DMS79 treated with DMSO at 0.1 percent for 48 hours (cell line): ENCODE measurements at places on chromosomes 3 and 15.
A peak's percentile ranks its signal among the peaks of the same experiment; 100 is the strongest.

GRCh38 chr15:56342653-56343052 lies 22.6 kb upstream of the TEX9 start:
- DNase-seq, result no peak

DNA sequence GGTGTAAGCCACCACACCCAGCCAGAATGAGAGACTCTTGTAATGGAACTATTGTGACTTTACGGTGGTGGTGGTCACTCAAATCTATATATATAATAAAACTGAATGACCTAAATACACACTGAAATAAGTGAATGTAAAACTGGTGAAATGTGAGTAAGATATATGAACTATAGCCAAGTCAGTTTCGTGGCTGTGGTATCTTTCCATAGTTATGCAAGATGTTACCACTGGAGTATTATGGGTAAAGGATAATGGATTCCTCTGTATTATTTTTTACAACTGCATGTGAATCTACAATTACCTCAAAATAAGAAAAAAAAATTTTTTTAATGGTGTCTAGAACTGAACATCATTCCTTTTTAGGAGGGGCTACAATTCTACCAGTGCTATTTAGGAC lies 21.9 kb downstream of the PIK3CB start:
- no peak for DNase-seq

GRCh38 chr3:34504775-34505174 lies 706.3 kb downstream of the PDCD6IP start:
- DNase-seq, result no peak

- DNase-seq, result no peak
Measured at GRCh38 chr15:91400481-91400880, 300.4 kb downstream of the SV2B start.

- DNase-seq, result no peak
Measured at GRCh38 chr15:88904257-88904623, 8.9 kb upstream of the HAPLN3 start.

GRCh38 chr3:102400142-102400541 lies 34.7 kb upstream of the ZPLD1 start:
- no peak for DNase-seq

GRCh38 chr3:195040773-195041520 lies 230.0 kb downstream of the XXYLT1 start:
- DNase-seq, result no peak

GRCh38 chr3:43071313-43071893 lies 34.5 kb downstream of the POMGNT2 start:
- no peak for DNase-seq

- DNase-seq, result no peak
Measured at GRCh38 chr3:28467414-28467813, 118.8 kb upstream of the AZI2 start.

DNA sequence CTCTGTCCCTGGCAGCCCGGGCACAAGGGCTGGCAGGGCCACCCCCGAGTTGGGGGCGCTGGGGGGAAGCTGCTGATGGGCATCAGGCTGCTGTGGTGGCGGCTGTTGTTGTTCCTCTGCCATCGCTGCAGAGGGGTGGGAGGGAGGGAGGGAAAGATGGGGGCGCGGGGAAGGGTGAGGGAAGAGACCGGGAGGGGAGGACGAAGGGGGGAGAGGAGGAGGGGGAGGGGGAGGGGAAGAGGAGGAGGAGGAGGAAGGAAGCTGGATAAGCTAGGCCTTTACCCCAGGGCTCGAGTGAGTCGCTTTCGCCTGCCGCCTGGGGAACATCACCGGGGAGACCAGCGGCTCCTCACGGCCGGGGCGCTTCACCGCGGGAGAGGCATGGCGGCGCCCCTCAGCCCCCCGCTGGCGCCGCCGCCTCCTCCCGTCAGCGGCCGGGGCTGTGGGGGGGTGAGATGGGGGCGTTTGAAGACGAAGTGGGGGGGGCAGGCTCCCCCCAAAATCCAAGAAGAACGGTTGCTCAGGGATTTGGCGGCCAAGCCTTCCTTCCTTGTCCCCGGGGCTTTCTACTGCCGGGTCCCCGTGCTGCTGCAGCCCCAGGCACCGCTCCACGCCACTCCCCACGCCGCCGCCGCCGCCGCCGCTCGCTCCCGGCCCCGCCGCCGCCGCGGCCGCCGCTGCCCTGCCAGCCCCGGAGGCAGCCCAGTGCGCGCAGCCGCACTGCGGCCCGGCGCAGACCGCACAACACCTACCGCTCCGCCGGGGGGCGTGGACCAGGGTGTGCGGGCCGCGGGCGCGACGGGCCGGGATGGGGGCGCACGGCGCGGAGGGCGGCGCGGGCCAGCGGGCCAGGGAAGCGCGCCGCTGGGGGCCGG lies at the start of gene RFX7:
Gene RFX7 (minus strand): TSS at position 717 of the 875 bp plus-strand sequence. CDS start 594 bp downstream, at position 123.
- peak; percentile 30 for DNase-seq

- no peak for DNase-seq
Measured at GRCh38 chr3:14494279-14494972, 45.7 kb downstream of the GRIP2 start.

- no peak for DNase-seq
Measured at GRCh38 chr3:159486580-159486979, 502.1 kb upstream of the IL12A start.

DNA sequence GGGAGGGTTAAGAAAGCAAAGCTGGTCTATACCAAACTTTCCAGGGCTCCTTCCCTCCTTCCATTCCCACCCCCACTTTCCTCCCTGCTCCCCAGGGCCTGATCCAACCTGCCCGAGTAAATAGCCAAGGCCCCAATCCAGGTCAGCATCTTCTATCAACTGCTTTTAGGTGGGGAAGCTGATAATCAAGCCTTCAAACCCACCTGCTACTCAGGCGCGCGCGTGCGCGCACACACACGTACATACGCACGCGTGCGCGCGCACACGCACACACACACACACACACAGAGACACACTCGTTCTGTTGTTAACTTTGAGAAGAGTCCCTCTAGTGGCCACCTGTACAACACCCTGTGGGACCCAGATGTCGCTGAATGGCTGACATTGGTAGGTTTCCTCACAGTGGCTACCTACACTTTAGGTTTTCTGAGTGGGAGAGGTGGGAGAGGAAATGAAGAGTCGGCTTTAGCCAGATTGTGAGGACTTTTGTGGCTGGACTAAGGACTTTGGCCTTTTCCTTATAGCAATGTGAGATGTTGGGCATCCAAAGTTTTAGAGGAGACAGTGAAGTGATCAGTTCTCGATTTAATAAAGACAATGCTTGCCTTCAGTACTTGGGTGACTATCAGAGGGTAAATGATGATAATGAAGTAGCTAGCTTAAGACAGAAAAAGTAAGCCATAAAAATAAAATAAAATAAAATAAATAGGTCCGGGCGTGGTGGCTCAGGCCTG lies 179.9 kb upstream of the C2CD4B start:
- no peak for DNase-seq

GRCh38 chr15:70100474-70101341 lies 3.0 kb upstream of the TLE3 start:
- DNase-seq, result peak; percentile 31

DNA sequence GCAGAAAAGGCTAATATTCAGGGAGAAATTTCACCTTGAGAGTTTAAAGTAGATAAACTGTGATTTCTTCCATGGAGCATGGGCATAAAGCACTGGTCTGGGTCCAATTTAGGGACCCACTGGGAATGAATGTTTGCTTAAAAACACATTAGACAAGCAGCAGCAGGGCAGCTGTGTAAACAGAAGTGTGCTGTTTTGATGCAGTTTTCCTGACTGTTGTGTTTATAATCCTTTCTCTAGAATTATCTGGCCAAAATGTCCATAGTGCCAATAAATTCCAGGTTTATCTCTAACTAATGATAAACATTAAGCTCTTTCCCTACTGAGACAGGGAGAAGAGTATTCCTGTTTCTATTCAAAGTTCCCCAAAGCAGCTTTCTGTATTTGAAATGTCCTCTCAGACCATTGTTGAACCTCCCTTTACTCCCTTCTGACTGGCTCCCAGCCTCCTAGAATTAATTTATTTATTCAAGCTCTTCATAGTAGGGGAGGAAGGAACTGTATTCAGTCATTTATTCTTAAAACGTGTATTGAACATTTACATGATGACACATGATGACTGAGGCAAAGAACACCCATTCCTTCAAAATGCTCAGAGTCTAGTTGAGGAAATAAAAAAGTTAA lies 7.0 kb upstream of the TM4SF18 start:
- no peak for DNase-seq

- DNase-seq, result no peak
Measured at GRCh38 chr15:99315636-99316035, 64.4 kb downstream of the LRRC28 start.
